NCI-H774 (cell line): ENCODE measurements at places on chromosomes 5 and 9.

DNA sequence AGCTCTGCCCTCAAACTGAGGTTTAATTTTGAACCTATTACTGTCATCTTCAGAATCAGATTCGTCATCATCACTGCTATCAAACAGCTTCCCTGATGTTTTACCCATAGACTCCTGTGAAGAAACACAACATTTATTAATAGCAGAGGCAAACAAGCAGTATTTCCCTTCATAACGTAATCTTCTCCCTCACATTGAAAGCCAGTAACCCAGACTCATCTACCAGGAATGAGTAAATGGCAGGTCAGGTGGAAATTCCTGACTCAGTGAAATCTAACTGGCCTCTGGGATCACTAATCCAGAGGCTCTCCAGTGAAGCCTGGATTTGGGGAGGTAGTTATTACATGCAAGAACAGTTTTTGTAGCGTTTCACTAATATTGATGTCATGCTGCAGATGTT is 14.6 kb downstream of the NOL8 start:
- DNase-seq: no peak

- no peak for DNase-seq
Measured at GRCh38 chr9:94991961-94992907, 265.7 kb downstream of the AOPEP start.

- DNase-seq: no peak
Measured at GRCh38 chr9:133692364-133692985, 45.7 kb downstream of the SARDH start.

DNA sequence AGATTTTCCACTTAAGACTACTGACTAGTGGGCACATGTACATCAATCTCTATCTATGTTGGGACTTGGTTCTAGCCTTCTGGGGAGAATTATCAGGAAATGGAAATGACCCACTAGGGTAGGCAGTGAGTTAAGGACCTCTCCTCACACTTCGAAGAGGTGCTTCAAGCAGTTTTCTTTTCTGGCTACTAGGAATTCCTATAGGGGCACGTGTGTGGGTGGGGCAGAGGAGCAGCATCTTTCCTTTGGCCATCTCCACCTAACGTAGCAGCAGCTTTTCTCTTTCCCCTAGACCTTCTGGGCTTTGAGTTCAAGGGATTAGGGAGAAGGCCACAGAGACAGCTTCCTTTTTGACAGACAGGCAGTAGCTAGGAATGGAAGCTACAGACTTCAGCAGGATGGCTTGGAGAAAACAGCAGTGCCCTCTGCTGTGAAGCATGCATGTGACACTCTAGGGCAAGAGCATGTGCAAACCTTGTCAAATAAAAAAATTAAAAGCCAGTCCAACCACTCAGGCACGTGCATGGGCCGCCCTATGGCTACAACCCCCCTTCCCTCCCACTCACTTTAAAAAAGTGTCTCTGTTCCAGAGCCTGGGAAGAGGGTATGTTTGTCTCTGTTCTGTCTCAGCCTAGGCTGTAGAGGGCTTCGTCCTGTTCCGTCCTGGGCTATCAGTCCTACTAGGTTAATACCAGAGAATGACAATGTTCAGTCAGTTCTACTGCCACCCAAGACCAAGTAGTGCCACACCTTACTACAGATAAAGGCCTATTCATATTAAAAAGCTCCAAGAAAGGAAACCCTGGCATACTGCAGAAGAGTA is 8.7 kb upstream of the GFRA3 start:
- DNase-seq: peak; percentile 65

- no peak for DNase-seq
Measured at GRCh38 chr5:74497706-74498105, 142.8 kb downstream of the ENC1 start.

GRCh38 chr5:334903-335739 is 13.6 kb downstream of the AHRR start:
- DNase-seq: no peak

GRCh38 chr5:105745111-105745510 is 1925.6 kb downstream of the EFNA5 start:
- no peak for DNase-seq

DNA sequence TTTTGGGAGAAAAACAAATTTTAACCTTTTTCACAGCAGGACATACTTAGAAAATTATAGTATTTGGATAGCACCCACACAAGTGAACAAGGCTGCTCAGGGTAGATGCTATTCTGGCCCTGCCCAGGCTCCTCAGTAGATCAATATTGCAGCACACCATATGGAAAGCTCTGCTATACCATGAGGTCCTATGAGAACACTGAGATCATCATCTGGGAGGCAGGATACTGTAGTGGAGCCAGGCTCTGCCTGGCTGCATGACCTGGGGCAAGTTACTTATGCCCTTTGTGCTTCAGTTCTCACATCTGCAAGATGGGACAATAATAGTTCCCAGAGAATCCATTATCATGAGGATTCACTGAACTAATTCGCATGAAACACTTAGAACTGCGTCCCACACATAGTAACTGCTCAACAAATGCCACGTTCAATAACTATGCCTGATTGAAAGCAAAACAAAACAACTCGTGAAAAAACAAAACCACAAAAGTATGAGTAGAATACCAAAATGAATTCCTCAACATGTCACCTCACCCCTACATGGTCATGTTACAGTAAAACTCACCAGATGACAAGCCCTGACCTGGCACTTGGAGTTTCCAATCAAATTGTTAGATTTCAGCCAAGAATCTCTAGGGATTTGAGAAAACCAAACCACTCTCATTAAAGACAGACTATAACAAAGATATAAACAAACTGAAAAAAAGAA is 31.9 kb downstream of the ARSB start:
- DNase-seq: no peak

DNA sequence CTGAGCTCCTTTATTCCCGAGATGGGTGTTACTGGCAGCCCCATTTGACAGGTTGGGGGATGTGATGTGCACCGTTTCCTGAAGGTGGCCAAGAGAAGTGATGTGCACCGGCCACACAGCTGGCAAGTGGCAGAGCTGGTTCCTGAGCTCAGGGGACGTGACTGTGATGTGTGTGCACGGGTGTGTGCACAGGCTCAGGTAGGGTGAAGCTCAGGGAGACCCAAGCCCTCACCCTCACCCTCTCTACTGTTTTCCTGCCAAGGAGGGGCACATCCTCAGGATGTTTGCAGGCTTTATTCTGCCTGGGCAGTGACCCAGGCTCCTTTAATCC is 56.6 kb downstream of the WWC1 start:
- DNase-seq: no peak

- no peak for DNase-seq
Measured at GRCh38 chr5:635306-636055, 23.3 kb downstream of the CEP72 start.

DNA sequence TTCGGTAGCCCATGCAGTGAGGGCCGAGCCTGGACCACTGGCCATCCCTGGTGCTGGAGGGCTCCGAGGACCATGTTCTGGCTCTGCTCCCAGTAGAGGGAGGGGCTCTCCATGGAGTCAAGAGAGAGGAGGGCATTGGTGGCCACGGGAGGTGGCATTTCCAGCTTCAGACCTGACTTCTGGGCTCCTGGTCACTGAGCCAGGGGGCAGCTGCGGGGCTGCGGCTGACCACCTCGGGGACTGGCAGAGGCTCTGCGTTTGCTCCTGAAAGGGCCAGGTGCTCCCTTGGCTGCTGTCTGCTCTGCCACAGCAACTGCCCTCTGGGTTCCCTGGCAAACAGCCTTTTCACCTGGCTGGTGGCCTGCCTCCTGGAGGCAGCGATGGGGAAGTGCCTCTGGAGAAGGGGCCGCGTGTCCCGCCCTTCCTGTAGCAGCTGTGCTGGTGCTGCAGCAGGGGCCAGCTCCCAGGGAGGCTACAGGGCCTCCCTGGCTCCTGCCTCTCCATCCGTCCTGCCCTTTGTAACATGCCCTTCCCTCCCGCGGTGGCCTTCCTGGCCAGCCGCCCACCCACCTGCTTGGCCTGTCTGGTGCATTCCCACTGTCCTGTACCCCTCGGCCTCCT is 144.6 kb downstream of the CACNA1B start:
- peak; percentile 92 for DNase-seq

DNA sequence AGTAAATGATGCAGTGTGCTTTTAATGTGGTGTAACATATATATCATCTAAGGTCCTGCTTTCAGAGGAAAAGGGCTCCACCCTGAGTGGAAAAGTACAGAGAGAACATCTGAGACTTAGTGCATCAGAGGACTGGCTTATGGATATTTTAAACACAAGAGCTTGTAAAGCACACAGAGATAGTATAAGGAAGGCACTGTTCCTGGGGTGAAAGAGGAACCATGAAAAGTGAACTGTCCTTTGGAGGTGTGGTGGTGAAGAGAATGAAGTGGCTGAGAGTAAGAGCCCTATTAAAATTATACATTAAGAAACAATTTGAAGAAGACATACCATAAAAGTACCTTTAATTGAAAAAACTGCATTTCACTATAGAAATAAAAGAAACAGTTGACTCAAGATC is 68.9 kb downstream of the CSF2 start:
- DNase-seq: no peak

- DNase-seq: no peak
Measured at GRCh38 chr5:82142928-82143577, 135.1 kb downstream of the RPS23 start.

- DNase-seq: no peak
Measured at GRCh38 chr5:6360323-6361072, 17.8 kb downstream of the MED10 start.

GRCh38 chr9:21455320-21455719 is 15.1 kb downstream of the IFNA1 start:
- DNase-seq: no peak

DNA sequence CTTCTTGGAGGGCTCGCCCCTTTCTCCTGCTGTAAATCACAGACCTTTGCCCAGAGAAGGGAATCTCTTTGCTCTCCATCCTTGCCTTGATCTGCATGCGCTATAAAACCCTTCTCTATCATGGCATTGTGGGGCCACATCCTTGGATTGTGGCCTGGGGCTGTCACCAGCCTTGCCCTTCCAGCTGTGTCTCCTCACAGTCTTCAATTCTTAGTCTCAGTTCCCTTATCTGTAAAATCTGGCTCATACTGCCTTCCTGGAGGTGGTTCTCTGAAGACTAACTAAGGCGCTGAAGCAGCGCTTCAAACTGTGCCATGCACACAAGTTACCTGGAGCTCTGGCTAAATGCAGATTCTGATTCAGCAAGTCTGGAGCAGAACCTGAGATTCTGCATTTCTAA is 53.4 kb upstream of the RARS1 start:
- no peak for DNase-seq

- DNase-seq: no peak
Measured at GRCh38 chr5:52863715-52864290, 76.1 kb downstream of the ITGA1 start.

GRCh38 chr9:94833802-94834201 is 107.3 kb downstream of the AOPEP start:
- DNase-seq: no peak

GRCh38 chr9:79034583-79034982 is 537.2 kb upstream of the TLE4 start:
- DNase-seq: no peak

- no peak for DNase-seq
Measured at GRCh38 chr5:145859897-145860296, 12.9 kb downstream of the GRXCR2 start.

- no peak for DNase-seq
Measured at GRCh38 chr5:146007989-146008388, 71.6 kb downstream of the SH3RF2 start.

DNA sequence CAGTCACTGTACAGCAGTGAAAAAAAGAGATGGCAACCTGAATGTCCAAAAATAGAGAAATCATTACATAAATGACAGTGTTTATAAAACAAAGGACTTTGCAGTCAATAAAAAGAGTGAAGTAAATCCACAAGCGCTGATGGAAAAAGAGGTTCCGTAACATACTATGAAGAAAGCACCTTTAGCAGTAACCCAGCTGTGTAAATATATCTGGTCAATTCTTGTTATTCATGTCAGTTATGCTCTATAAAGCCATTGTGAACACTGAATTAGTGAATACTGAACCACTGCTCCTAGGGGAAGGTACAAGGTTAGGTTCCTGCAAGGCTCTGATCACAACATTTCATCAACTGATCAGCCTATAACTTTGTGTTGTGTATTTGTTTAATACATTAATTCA is 39.5 kb downstream of the CCNJL start:
- peak; percentile 38 for DNase-seq

- DNase-seq: no peak
Measured at GRCh38 chr5:143130613-143131305, 272.7 kb downstream of the NR3C1 start.

DNA sequence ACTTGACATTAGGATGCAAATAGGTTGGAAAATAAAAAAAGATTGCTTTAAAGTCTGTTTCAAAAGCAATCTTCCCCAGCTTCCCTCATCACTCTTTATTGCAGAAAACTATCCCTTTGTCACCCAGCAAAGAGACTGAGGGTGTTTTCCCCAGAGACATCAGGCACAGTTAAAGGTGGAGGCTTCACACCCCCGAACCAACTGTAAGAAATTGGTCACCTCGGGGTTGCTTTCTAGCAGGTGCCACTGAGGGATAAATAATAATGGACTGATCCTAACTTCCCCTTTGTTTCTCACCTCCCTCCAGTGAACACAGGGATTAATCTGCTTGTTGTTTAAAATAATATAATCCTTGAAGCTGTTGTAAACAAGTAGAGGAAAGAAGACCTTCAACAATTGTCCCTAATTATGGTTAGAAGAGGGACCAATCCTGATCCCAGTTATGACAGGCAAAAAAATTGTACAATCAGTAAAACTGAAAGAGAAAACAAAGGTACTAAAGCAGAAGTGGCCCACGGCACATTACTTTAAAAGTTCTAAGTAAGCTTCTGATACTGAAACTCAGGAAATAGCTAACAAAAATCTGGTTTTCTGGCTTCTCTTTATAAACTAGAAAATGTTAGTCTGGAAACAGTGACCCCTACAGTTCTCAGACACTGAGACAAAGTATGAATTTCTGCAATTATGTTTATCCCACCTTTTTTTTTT is 6.6 kb upstream of the PCSK1 start:
- DNase-seq: no peak

DNA sequence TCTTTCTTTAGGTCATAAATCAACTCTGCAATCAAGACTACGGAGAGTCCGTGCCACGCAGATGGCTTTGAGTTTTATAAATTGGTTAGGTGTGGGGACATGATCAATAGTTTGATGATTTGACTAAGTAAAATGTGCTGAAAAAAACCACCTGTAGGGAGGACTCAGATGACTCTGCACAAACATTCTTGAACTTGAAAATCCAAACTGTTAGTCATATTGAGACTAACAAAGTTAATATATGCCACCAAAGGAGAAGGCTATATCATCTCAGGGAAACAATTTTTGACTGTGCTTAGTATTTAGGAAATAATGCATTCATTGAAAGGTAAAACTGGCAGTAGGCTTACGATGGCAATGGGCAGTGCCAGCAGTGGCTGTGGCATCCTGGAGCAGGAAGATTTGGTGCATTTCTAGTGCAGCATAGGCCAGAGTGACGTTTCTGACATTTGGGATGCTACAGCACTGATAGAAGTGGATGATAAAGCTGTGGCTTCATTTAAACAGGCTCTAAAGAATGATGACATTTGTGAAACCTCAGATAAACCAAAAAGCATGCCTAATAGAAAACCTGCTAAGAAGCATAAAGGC is 291.1 kb downstream of the MLLT3 start:
- no peak for DNase-seq

- DNase-seq: no peak
Measured at GRCh38 chr9:136136127-136136925, 17.7 kb upstream of the TMEM250 start.
